Thyroid gland (tissue), 4 donors: ENCODE measurements at places on chromosomes 13 and 19. TPM values are rescaled to one million over a fixed set of nuclear protein-coding genes. Genes with fewer than 3 reads are reported as not detected.

- no peak for DNase-seq
- no peaks in the 10 kb centered on the region for H3K4me1 ChIP-seq
- H3K27ac ChIP-seq, result no peak overlapping the region
- H3K4me3 ChIP-seq, result no peak overlapping the region
- no peaks in the 10 kb centered on the region for H3K36me3 ChIP-seq
- no peaks in the 10 kb centered on the region for H3K27me3 ChIP-seq
Observed at GRCh38 chr13:40706439-40706838, 40.0 kb upstream of the FOXO1 start.

DNA sequence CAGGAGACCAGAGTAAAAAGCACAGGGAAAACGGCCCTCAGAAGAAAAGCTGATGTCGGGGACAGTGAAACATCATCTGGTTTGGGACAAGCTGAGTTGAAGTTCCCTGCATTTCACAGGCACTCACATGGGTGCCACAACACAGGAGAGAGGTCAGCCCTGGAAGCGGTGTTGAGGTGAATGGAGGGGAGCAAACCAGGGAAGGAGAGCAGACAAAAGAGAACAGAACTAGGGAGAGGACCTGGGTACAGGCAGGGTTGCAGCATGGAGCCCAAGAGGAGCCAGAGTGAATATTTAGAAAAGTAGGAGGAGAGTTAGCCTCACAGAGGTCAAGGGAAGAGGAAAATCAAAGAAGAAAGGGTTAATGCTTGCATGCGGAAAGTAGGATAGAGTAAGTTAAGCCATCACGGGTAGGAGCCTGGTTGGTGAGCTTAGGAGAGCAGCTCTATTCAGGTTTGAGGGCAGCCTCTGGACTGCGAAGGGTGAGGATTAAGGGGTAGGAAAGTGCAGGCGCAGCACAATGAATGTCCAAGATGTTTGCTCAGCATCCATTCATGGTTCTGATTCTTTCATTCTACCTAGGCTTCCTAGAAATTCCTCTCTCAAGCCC, 15.5 kb downstream of the FAM216B start:
- H3K4me3 ChIP-seq, result no peak overlapping the region
- no peaks in the 10 kb centered on the region for H3K27me3 ChIP-seq
- H3K36me3 ChIP-seq, result no peaks in the 10 kb centered on the region
- no peaks in the 10 kb centered on the region for H3K4me1 ChIP-seq
- no peak overlapping the region for H3K27ac ChIP-seq

- no peaks in the 10 kb centered on the region for H3K36me3 ChIP-seq
- no peaks in the 10 kb centered on the region for H3K27me3 ChIP-seq
- H3K4me3 ChIP-seq, result no peak overlapping the region
- DNase-seq, result no peak
- H3K4me1 ChIP-seq, result no peaks in the 10 kb centered on the region
Observed at GRCh38 chr19:6599866-6600454, 9.0 kb upstream of the CD70 start.

- no peak for DNase-seq
- H3K4me1 ChIP-seq, result peaks cover 3% of the 10 kb centered on the region
- H3K36me3 ChIP-seq, result peaks cover 5% of the 10 kb centered on the region
- H3K4me3 ChIP-seq, result no peak overlapping the region
- H3K27me3 ChIP-seq, result no peaks in the 10 kb centered on the region
Observed at GRCh38 chr19:36527341-36527740, 730 bp downstream of the ZNF260 start.

GRCh38 chr13:57443494-57443893, 188.1 kb upstream of the PCDH17 start:
- no peaks in the 10 kb centered on the region for H3K4me1 ChIP-seq
- no peaks in the 10 kb centered on the region for H3K27me3 ChIP-seq
- DNase-seq, result no peak
- no peaks in the 10 kb centered on the region for H3K36me3 ChIP-seq
- no peak overlapping the region for H3K27ac ChIP-seq

- H3K36me3 ChIP-seq, result no peaks in the 10 kb centered on the region
- H3K27ac ChIP-seq, result peak overlapping the region; percentile 72
- H3K4me3 ChIP-seq, result no peak overlapping the region
- H3K4me1 ChIP-seq, result peaks cover 55% of the 10 kb centered on the region
Observed at GRCh38 chr19:8001995-8002849, 3.2 kb downstream of the ELAVL1 start.

DNA sequence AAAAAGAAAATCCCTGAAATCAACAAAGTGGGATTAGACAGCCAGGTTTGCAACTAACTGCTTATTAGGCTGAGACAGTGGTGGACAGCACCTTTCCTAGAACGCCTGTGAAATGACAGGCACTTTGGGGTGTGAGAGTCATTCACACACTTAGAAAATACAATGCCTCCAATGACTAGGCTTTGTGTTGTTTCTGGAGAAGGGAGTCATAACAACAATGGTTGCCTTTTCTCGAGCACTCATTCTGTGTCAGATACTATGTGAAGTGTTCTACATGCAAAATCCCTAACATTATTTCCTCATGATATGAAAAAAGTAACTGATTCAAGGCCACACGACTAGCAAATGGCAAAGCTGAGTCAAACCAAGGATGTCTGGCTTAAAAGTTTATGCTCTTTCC, 41.2 kb downstream of the SACS start:
- no peak overlapping the region for H3K27ac ChIP-seq
- H3K36me3 ChIP-seq, result no peaks in the 10 kb centered on the region

DNA sequence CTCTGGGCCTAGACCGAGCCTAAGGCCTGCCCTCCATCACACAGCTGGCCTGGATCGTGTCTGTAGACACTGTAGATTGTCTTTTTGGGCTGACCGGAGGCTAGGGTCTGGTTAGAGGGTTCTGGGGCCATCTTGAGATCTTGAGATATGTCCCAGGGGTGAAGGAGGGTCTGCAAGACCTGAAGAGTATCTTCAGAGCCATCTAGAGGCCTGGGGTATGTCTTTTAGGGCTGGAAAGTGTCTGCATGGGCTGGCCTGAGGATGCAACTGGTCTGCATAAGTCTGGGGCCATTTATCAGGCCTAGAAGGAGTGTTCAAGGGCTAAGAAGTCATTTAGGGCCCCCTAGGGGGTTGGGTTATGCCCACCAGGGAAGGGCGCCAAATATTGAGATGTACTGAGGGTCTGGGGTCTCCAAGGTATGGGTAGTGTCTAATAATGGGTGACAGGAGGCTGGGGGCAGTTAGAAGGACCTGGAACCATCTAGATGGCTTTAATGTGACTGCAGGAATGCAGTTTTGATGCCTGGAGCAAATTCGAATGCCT, 555 bp downstream of the SCAF1 start:
- peak overlapping the region; percentile 63 for H3K27ac ChIP-seq
- no peaks in the 10 kb centered on the region for H3K27me3 ChIP-seq
- H3K4me3 ChIP-seq, result peak overlapping the region; percentile 75
- peaks cover 25% of the 10 kb centered on the region for H3K4me1 ChIP-seq
- peaks cover 13% of the 10 kb centered on the region for H3K36me3 ChIP-seq

- H3K27ac ChIP-seq, result no peak overlapping the region
- no peaks in the 10 kb centered on the region for H3K4me1 ChIP-seq
- H3K4me3 ChIP-seq, result no peak overlapping the region
- DNase-seq, result peak; percentile 30
- no peaks in the 10 kb centered on the region for H3K27me3 ChIP-seq
Observed at GRCh38 chr19:42634409-42635232, 39.9 kb upstream of the CEACAM8 start.

The ZNF154 gene
- total RNA-seq, result 18.0 TPM

The CD70 gene
- total RNA-seq, result not detected

The ACP5 gene
- 4.9 TPM for total RNA-seq

The PRSS57 gene
- not detected for total RNA-seq

The KCNN4 gene
- 0.67 TPM for total RNA-seq

The FFAR3 gene
- total RNA-seq, result 0.45 TPM

The CLN5 gene
- 204 TPM for total RNA-seq

The TLE2 gene
- total RNA-seq, result 114 TPM

The GNG7 gene
- total RNA-seq, result 6.9 TPM
